ENCODE measurements at places on chromosomes 1 and 21.

- no peak for DNase-seq
Observed at GRCh38 chr1:93605026-93605568, 76.5 kb downstream of the BCAR3 start.

- peak; percentile 8 for DNase-seq
Observed at GRCh38 chr1:96478228-96478627, 243.4 kb upstream of the PTBP2 start.

- no peak for DNase-seq
Observed at GRCh38 chr21:34100790-34101189, 27.4 kb downstream of the MRPS6 start.

DNA sequence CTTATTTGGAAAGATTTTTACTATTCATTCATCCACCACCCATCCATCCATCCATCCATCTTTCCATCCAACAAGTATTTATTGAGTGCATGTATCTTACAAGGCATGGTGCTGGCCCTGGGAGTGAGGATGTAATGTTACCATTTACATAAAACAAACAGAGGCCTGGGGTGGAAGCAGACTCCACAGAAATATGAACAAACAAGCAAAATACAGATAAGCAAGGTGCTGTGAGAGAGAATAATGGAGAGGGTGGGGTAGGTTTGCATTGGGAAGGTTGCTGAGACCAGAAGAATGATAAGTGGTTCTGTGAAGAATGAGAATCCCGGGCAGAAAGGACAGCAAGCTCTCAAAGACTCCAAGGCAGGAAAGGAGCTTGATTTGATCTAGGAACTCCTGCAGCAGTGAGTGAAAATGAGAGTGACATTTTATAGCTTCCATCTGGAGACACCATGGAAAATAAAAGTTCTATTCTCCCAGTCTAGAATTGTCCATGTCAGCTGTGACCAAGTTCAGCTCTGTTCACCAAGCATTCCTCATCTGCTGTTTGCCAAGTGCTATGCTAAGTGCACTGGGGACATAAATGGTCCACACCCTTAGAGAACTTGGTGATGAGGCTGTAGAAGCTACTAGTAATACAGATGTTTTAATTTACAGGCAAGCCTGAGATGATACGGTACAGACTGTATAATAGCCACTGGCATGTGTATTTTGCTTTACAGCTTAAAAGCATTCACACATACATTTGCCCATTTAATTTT is 75.3 kb downstream of the PEX14 start:
- DNase-seq, result no peak

GRCh38 chr1:87505391-87505983 is 176.8 kb downstream of the LMO4 start:
- no peak for DNase-seq

- DNase-seq, result no peak
Observed at GRCh38 chr1:89839516-89839915, 18.7 kb downstream of the LRRC8D start.

- DNase-seq, result peak; percentile 79
Observed at GRCh38 chr1:58748666-58749065, 35.2 kb downstream of the JUN start.

GRCh38 chr1:164753521-164754077 is 194.6 kb downstream of the PBX1 start:
- no peak for DNase-seq

DNA sequence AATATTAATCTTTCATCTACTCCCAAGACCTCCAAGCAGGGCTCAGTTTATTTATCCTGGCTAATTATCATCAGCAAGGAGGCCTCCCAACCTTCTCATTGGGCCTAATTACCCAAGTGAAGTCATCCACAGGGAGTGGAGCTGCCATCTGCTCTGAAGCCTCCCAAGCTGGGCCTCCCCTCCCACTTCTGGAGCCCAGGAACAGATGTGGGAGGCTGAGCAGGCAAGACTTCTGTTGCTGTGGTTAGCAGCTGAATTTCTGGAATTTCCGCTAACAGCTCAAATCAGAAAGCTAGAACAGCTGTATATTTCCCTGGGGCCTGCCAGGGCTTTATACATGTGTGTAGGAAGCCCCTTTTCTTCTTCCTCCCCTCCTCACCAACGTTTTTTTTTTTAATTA is 127.5 kb downstream of the UCK2 start:
- DNase-seq, result no peak

DNA sequence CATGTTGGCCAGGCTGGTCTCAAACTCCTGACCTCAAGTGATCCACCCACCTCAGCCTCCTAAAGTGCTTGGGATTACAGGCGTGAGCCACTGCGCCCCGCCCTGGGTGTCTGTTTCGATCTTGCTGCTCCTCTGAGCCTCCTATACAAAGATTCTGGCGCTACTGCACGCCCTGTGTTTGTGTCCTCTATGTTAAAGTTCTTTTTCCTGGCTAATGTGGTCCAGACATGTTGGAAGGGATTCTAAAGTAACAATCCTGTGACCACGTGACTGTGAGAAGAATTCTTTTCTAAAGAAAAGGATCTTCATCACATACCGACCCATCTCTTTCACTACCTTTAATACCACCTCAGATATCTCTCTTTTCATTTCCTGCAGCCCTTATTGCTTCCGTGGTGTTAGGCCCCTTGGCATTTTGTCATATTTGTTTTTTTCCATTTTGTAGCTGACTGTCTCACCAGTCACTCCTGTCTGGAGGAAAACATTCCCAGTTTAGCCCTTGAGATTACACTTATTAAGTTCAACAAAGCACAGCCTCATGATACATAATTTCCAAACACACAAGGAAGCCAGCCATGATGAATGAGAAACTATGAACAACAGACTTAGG is 27.2 kb upstream of the ENO1 start:
- DNase-seq, result no peak

- DNase-seq, result no peak
Observed at GRCh38 chr1:211935448-211935970, 99.8 kb downstream of the INTS7 start.

DNA sequence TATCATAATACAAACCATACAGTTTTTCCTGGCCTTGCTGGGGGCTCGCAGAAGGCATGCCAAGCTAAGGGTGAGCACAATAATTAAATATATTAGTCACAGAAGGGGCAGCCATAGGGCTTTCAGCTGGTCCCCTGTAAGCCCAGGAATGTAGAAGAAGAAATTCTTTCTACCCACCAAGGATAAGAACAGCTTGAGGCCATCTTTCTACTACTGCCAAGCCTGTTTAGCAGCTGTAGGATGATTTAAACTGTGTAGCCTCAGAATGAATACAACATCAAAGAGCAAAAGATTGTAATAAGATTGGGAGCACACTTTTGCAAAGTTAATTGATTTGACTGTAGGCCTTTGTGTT is 171.5 kb downstream of the LRRC7 start:
- no peak for DNase-seq

- DNase-seq, result no peak
Observed at GRCh38 chr1:10934150-10934818, 78.2 kb upstream of the TARDBP start.

DNA sequence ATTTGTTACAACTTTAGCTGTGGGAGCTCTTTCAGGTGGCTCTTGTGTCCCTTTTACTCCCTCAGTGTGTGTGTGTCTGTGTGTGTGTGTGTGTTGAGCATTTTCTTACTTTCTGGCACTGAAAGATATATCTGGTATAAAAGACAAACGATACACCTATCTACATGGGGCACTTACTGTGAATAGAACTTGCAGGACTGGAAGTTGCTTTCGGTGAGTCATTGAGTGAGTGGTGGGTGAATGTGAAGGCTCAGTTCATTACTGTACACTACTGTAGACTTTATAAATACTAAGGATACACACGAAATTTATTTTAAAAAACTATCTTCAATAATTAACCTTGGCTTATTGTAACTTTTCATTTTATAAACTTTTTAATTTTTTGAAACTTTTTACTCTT is 38.7 kb downstream of the BTBD8 start:
- no peak for DNase-seq

GRCh38 chr1:183947988-183948387 is 89.5 kb downstream of the COLGALT2 start:
- DNase-seq, result no peak

DNA sequence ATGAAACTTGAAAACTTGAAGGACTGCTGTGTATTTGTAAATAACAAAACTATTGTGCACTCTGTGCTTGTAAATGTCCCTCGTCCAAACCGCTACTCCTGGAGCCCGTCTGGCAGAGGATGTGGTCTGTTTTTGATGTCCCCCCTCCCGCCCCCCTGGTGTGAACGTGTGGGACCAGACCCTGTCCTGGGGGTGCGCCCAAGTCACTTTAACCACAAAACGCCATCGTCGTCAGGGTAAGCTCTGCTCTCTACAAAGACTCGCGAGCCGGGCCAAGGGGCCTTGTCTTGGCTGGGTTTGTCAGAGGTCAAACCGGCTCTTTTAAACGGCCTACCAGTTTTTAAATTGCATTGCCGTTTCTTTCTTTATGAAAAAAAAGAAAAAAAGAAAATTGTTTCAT is 87.4 kb upstream of the TMEM51 start:
- no peak for DNase-seq

DNA sequence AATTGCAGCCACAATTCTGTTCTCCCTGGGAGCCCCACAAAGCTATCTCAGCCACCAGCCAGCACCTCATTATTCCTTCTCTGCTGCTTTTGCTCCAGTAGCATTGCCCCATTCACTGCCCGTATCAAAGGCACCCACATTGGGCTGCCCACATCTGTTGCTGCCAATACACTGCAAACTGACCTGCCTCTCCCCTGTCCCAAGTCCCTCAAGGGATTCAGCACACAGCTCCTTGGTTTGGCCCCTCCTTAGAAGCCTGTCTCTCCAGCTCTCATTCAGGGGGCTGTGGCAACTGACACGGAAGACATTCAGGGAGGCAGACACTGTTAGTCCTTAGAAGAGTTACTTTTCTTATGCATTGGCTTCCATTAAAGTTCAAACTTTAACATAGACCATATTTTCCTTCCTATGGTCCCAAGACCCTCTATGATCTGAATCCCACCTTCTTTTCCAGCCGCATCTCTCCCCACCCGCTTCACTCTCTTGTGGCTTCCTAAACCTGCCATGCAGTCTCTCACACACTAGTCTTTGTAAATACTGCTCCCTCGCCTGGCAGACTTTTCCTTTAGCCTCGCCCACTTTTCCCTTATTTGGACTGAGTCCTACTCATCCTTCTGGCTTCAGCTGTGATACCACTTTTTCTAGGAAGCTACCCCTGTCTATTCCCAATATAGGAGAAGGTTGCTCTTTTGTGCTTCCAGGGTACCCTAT is 19.3 kb upstream of the KLHDC8A start:
- DNase-seq, result no peak

- DNase-seq, result no peak
Observed at GRCh38 chr1:179917601-179918429, 35.7 kb downstream of the TOR1AIP1 start.

All from NCI-H1417 treated with DMSO at 0.1 percent for 48 hours (cell line).